Transverse colon (tissue), 4 donors: ENCODE measurements at places on chromosomes 3 and 15. TPM values are rescaled to one million over a fixed set of nuclear protein-coding genes. Genes with fewer than 3 reads are reported as not detected.

- H3K27ac ChIP-seq = no peak overlapping the region
- H3K4me1 ChIP-seq = no peaks in the 10 kb centered on the region
- no peak for DNase-seq
- no peak overlapping the region for H3K4me3 ChIP-seq
- no peaks in the 10 kb centered on the region for H3K36me3 ChIP-seq
These were observed 122.8 kb downstream of the DNAH12 start for GRCh38 chr3:57421336-57421735.

CRABP1 gene
- not detected for total RNA-seq

GRCh38 chr3:13051066-13051465, 22.2 kb downstream of the IQSEC1 start:
- no peak overlapping the region for H3K4me3 ChIP-seq
- H3K36me3 ChIP-seq = no peaks in the 10 kb centered on the region
- H3K27me3 ChIP-seq = no peaks in the 10 kb centered on the region
- H3K4me1 ChIP-seq = no peaks in the 10 kb centered on the region

NAA80 gene
- 5.2 TPM for total RNA-seq

GRCh38 chr3:71101626-71102025, 481.9 kb downstream of the FOXP1 start:
- peak overlapping the region; percentile 68 for H3K27ac ChIP-seq
- no peak overlapping the region for H3K4me3 ChIP-seq
- peaks cover 12% of the 10 kb centered on the region for H3K4me1 ChIP-seq
- DNase-seq = no peak
- H3K27me3 ChIP-seq = no peaks in the 10 kb centered on the region

DNA sequence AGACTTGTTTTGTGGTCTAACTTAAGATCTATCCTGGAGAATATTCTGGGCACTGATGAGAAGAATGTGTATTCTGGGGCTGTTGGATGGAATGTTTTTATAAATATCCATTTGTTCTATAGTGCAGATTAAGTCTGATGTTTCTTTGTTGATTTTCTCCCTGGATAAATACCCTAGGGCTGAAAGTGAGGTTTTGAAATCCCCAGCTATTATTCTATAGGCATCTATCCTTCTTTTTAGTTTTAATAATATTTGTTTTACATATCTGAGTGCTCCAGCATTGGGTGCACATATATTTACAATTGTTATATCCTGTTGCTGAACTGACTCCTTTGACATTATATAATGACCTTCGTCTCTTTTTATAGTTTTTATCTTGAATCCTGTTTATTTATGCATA, 42.9 kb downstream of the GALK2 start:
- H3K36me3 ChIP-seq = no peaks in the 10 kb centered on the region
- no peak for DNase-seq
- no peak overlapping the region for H3K4me3 ChIP-seq
- no peaks in the 10 kb centered on the region for H3K27me3 ChIP-seq

DNA sequence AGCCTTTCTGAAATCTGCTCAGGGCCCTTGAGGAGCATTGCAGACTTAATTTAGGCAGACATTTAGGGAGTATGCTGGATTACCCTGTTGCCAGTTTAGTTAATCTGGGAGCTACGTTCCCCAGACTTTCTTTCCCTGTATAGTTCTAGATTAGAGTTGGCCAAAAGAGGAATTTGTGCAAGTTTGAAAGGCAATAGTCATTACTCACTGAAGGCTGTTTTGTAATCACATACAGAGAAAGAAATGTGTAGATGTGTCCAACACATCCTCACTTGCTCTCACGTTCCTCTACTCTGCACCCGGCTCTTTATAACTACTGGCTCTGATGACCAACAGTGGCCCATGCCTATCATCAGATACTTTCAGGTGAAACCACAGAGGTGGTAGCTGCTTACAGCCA, 24.2 kb downstream of the MASP1 start:
- no peak overlapping the region for H3K4me3 ChIP-seq
- H3K27ac ChIP-seq = no peak overlapping the region
- H3K4me1 ChIP-seq = peaks cover 26% of the 10 kb centered on the region
- no peak for DNase-seq
- H3K27me3 ChIP-seq = no peaks in the 10 kb centered on the region

BNC1 gene
- total RNA-seq = not detected

GRCh38 chr3:126510308-126510910, 7.2 kb downstream of the UROC1 start:
- no peaks in the 10 kb centered on the region for H3K4me1 ChIP-seq
- H3K27me3 ChIP-seq = peaks cover 5% of the 10 kb centered on the region
- H3K4me3 ChIP-seq = no peak overlapping the region
- DNase-seq = no peak
- no peaks in the 10 kb centered on the region for H3K36me3 ChIP-seq

- DNase-seq = no peak
- no peak overlapping the region for H3K27ac ChIP-seq
- H3K27me3 ChIP-seq = no peaks in the 10 kb centered on the region
- H3K4me1 ChIP-seq = no peaks in the 10 kb centered on the region
- H3K4me3 ChIP-seq = no peak overlapping the region
These were observed 17.0 kb downstream of the RPL39L start for GRCh38 chr3:187122261-187122660.

SUSD5 gene
- total RNA-seq = 0.32 TPM

DNA sequence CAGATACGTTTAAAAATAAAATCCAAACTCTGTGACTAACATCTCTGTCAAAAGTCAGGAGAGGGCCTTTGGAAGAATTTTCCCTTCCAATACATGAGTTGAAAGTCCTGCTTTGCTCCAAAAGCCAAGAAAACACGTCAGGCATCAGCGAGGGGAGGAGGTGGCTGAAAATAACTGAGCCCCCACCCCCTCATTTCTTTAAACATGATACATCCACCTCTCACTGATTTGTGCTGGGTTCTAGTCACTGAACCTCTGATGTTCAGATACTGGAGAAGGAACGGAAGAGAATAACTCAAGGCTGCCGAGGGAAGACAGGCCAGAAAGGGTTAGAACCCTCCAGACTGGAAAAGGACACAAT, 9.4 kb upstream of the SEMA5B start:
- H3K4me3 ChIP-seq = no peak overlapping the region
- H3K4me1 ChIP-seq = no peaks in the 10 kb centered on the region
- DNase-seq = no peak
- no peak overlapping the region for H3K27ac ChIP-seq

DNA sequence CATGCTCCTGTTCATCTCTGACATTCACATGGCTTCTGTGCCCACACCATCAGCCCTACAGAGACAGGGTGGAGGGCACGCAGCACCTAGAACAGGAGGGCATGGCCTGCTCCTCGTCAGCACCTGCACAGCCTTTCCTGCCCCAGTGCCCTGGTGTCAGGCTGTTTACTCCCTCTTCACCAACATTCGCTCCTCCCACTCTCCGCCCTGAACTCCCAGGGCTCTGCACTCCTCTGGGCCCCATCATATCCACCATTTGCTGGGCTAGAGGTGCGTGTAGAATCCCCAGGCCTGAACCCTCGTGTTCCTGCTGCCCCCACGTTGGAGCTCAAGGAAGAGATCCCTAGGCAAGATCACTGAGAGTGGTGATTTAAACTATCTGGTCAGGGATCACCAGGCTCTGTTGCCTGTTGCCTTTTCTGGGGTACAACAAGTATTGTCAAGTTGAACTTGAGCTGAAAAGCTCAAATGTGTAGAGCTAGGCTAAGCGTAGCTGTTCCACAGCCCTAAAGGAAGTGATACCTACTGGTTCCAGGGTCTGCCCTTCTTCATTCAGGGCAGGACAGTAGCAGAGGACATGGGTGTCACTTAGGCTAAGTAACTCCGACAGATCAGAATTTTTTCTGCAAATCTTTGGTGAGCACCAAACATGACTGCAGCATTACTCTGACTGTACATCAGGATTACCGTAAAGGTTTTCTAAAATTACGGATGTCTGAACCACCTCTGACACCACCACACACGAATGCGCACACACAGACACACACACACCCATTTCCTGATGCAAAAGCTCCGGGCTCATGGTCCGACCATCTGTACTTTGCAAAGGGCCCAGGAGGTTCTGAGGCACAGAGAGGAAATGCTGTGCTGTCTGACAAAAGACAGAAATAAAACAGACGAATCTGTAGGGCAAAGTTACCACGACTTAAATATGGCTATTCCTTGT, 43.7 kb upstream of the GNB5 start:
- DNase-seq = peak; percentile 33
- no peaks in the 10 kb centered on the region for H3K4me1 ChIP-seq
- no peaks in the 10 kb centered on the region for H3K27me3 ChIP-seq
- H3K4me3 ChIP-seq = no peak overlapping the region

GRCh38 chr15:74453925-74454763, 6.8 kb downstream of the UBL7 start:
- DNase-seq = no peak
- no peaks in the 10 kb centered on the region for H3K27me3 ChIP-seq
- no peak overlapping the region for H3K27ac ChIP-seq
- no peaks in the 10 kb centered on the region for H3K4me1 ChIP-seq
- no peak overlapping the region for H3K4me3 ChIP-seq

RSL24D1 gene
- total RNA-seq = 10.1 TPM

DNA sequence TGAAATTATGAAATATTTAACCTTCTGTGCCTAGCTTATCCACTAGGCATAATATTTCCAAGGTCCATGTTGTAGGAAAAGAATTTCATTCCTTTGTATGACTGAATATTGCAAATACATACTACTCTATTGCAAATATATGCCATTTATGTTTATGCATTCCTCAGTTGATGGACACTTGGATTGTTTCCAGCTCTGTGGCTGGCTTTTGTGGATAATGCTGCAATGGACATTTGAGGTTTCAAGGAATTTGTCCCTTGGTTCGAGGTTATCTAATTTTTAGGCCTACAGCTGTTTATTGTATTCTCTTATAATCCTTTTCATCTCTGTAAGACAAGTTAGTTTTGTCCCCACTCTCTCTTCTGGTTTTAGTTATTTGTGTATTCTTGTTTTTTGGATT, 7.7 kb upstream of the AADACL2 start:
- no peaks in the 10 kb centered on the region for H3K27me3 ChIP-seq
- H3K27ac ChIP-seq = no peak overlapping the region
- H3K36me3 ChIP-seq = no peaks in the 10 kb centered on the region
- H3K4me3 ChIP-seq = no peak overlapping the region
- no peak for DNase-seq

DNA sequence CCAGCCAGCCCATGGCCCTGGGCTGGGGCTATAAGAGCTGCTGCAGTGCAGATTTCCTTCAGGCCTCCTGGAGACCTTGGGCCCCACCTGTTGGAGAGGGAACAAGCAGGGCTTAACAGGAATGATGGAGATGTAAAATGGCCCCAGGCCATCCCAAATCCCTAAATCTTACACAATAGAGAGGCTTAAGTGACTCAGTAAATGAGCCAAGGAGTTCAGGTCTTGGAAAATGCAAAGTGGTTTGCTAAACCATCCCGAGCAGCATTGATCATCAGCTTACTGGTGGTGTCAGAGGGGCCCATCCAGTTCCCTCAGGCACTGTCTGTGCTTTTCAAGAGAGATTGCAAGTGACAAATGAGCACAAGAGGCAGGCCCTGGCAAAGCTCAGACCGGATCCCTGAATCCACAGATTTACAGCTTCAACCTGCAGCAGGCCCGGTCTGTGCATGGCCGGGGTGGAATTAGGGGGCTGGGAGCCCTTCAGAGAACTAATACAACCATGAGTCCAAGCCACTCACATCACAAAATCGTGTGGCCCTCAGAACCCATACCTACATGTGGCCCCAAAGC, 325.4 kb downstream of the UACA start:
- H3K36me3 ChIP-seq = no peaks in the 10 kb centered on the region
- no peak for DNase-seq
- no peak overlapping the region for H3K27ac ChIP-seq
- H3K4me1 ChIP-seq = no peaks in the 10 kb centered on the region

ECE2 gene
- total RNA-seq = not detected

GRCh38 chr3:61855211-61855610, 293.8 kb downstream of the PTPRG start:
- H3K4me3 ChIP-seq = no peak overlapping the region
- no peak for DNase-seq
- no peaks in the 10 kb centered on the region for H3K36me3 ChIP-seq
- no peaks in the 10 kb centered on the region for H3K4me1 ChIP-seq
- no peaks in the 10 kb centered on the region for H3K27me3 ChIP-seq

TMEM42 gene
- not detected for total RNA-seq

DNA sequence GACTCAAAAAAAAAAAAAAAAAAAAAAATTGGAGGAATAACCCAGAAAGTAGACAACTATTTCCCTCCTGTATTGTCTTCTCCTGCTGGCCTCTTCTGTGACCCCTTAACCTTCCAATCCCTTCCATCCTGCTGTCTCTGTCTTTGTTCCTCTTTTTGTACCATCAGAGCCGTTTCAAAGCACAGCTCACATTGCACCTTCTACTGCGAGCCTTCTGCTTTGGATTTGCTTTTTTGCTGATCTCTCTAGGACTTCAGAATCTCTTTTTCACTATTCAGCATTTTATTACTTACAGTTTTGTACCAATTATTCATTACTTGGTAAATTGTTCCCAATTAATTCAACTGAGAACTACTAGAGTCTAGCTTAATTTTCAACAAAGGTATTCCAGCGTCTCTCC, 284.0 kb upstream of the TBL1XR1 start:
- H3K27ac ChIP-seq = peak overlapping the region; percentile 45
- no peak for DNase-seq
- H3K4me1 ChIP-seq = peaks cover 26% of the 10 kb centered on the region
- no peaks in the 10 kb centered on the region for H3K36me3 ChIP-seq
- no peaks in the 10 kb centered on the region for H3K27me3 ChIP-seq

GRCh38 chr3:18443665-18444594, 18.8 kb upstream of the SATB1 start:
- H3K4me3 ChIP-seq = peak overlapping the region; percentile 73
- DNase-seq = peak; percentile 31
- H3K4me1 ChIP-seq = peaks cover 17% of the 10 kb centered on the region
- H3K27ac ChIP-seq = peak overlapping the region; percentile 83
- no peaks in the 10 kb centered on the region for H3K36me3 ChIP-seq

C3orf80 gene
- 1.1 TPM for total RNA-seq

ACAD9 gene
- 37.3 TPM for total RNA-seq

TRAT1 gene
- 0.41 TPM for total RNA-seq

GRCh38 chr15:65054333-65055200, 9.4 kb downstream of the SLC51B start:
- H3K4me1 ChIP-seq = peaks cover 10% of the 10 kb centered on the region
- peak overlapping the region; percentile 41 for H3K27ac ChIP-seq
- H3K4me3 ChIP-seq = no peak overlapping the region
- H3K27me3 ChIP-seq = no peaks in the 10 kb centered on the region

GPR62 gene
- not detected for total RNA-seq

GRCh38 chr15:73751511-73751898, 1.6 kb downstream of the INSYN1 start:
- H3K27me3 ChIP-seq = peaks cover 42% of the 10 kb centered on the region
- H3K4me1 ChIP-seq = peaks cover 14% of the 10 kb centered on the region
- DNase-seq = no peak
- no peaks in the 10 kb centered on the region for H3K36me3 ChIP-seq
- no peak overlapping the region for H3K27ac ChIP-seq

RNF168 gene
- total RNA-seq = 221 TPM

DNA sequence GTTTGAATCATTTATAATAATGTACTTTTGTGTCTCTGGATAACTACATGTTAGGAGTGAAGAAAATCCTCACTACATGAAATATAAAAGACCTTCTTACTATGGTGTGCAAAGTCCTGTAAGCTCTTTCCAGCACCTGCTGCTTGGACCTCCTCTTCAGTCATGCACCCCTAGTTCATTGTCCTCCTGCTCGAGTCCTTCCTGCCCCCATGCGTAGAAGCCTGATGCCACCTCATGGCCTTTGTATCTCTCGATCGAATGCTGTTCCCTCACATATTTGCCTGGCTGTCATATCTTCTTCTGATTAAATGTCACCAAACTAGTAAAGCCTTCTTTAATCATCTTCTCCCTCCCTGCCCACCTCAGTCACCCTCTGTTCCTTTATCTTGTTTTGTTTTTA, 49.9 kb upstream of the SUCLG2 start:
- no peak for DNase-seq
- no peaks in the 10 kb centered on the region for H3K36me3 ChIP-seq
- peaks cover 14% of the 10 kb centered on the region for H3K4me1 ChIP-seq
- H3K4me3 ChIP-seq = no peak overlapping the region
